Glutamatergic neuron (in vitro differentiated cells): ENCODE measurements at places on chromosomes 3 and 15.

DNA sequence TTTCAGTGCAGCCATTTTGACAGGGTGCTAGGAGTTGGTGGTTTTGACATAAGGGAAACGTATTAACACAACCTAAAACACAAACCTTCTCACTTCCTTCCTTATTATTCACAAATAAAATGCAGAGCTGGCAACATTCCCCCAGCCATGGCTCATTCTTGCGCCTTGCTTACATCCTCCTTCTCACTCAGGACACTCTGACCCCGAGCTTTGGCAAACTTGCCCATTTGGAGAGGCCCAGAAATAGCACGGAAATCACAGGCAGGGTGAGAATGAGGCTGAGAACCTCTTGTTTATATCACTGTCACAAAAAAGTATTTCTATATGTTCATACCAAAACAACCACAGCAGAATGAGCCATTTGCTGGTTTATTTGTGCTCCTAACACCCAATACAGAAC lies 244.3 kb downstream of the NTRK3 start:
- DNase-seq, result no peak

DNA sequence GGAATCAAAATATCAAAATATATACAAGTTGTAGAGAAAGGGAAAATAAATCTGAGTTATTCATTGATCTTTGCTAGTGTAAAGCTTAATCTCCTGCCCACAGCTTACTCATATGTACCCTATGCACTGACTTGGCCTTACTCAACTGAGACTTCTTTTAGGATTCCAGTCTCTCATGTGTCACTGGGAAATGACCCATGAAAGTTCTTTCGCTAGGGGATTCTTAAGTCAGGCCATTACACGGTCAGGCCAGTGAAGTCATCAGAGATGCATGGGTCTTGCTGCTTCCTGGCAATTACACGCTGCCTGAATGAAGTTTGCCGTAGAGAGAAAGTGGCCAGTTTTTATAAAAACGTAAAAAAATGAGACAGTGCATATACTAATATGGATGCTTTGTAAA lies 20.7 kb upstream of the LPP start:
- DNase-seq, result no peak

- no peak for DNase-seq
Measured at GRCh38 chr3:98525494-98525893, 2.8 kb upstream of the CLDND1 start.

DNA sequence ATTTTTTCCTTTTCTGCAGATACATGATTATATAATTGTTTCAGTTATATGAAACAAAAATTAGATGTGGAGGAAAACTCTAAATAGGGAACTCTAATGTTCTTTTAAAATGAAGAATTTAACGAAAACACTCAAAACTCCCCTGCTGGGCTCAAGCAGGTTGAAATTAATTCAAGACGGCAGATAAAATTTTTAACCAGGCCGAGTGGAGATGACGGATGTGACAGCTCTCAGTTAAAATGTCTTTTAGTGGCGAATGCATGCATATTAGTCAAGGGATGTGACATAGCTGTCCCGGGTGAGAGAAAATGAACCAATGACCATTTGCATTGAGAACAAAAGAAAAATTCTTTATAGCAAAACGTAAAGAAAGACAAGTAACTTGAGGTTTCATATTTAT lies 110.1 kb downstream of the ROBO2 start:
- no peak for DNase-seq

GRCh38 chr3:110296885-110297284 lies 774.7 kb upstream of the NECTIN3 start:
- no peak for DNase-seq
